Heart left ventricle (tissue), 16 donors: ENCODE measurements at places on chromosomes 12 and 14. TPM values are rescaled to one million over a fixed set of nuclear protein-coding genes. Genes with fewer than 3 reads are reported as not detected.

Gene KRT73
- not detected for polyA plus RNA-seq

DNA sequence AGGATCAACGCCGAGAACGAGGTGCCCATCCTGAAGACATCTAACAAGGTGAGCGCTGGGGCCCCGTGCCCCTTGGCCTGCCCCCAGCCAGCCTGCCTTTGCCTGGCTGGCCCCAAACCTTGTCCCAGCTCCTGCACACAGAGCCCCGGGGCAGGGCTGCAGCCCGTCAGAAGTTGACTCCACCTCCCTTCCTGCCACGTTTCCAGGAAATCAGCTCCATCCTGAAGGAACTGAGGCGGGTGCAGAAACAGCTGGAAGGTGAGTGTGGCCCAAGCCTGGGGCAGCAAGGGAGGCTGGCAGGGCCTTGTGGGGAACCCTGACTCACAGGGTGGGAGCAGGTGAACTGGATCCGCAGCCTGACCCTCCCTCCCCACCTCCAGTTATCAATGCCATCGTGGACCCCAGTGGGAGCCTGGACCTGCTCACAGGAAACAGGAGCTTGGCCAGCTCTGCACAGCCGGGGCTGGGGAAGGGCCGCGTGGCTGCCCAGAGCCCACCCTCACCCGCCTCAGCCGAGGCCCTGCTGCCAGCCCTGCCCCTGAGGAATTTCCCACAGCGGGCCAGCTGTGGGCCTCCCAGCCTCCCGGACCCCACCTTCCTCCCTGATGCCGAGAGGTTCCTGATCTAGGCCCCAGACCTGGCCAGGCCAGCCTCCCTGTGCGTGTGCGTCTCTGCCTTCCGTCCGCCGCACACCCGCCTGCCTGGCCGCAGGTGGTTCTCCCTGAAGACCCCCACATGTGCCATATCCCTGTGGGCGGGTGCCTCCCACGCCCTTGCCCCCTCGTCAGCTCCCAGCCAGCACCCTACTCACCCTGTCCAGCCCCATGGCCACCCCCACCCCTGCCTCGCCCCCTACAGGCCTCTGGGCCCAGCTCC, 29.5 kb downstream of the CEP170B start:
- DNase-seq = peak; percentile 30

Gene TCL1A
- 0.26 TPM for polyA plus RNA-seq

Gene RNU4-1
- polyA plus RNA-seq = not detected

- DNase-seq = no peak
Measured at GRCh38 chr14:93099196-93099595, 16.5 kb downstream of the ITPK1 start.

- DNase-seq = no peak
Measured at GRCh38 chr12:85805654-85806053, 30.6 kb downstream of the RASSF9 start.

Gene PAPOLA
- polyA plus RNA-seq = 112 TPM

Gene KRT6A
- not detected for polyA plus RNA-seq

Gene ADAM21
- polyA plus RNA-seq = not detected

DNA sequence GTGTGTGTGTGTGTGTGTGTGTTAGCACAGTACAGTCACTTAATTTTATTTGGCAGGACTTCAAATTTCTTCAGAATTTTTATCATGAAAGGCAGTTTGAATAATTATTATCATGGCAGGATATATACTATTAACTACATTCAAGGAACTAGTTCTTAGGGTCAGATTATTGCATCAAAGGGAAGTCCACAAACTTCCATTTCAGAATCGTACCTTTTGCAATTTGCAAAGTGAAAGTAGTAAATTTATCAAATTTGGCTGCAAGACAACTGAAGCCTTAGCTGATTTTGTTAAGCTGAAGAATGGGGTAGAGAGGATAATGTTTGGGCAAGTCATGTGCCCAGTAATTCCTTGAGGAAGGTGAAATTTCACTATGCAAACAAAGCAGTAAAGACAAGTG, 68.2 kb downstream of the PLEKHG7 start:
- no peak for DNase-seq

Gene GPRC5A
- polyA plus RNA-seq = 0.40 TPM
